ENCODE measurements at places on chromosomes 11 and 22. TPM values are rescaled to one million over a fixed set of nuclear protein-coding genes. Genes with fewer than 3 reads are reported as not detected.

Gene LDHAL6A
- total RNA-seq = not detected

- DNase-seq = peak; percentile 98
These were observed 133.3 kb downstream of the ATXN10 start for GRCh38 chr22:45804986-45805325.

Gene LGR4
- total RNA-seq = 28.5 TPM

DNA sequence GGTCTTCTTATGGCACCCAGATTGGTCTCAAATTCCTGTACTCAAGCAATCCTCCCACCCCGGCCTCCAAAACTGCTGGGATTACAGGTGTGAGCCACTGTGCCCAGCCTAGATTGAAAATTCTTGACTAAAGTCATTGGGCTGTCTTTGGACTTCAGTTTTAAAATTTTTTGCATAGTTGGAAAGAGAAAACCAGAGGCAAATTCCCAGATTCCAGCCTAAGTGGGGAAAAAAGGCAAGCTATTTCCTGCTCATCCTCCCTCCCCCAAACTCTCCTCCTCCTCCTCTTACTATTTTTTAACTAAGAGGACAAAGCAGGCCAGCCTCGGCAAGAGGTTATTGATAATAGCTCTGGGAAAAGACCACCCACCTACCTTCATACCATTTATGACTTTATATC, 78.6 kb upstream of the CLMP start:
- DNase-seq = no peak

Gene CSNK2A3
- total RNA-seq = 2.1 TPM

Gene IGLL5
- not detected for total RNA-seq

DNA sequence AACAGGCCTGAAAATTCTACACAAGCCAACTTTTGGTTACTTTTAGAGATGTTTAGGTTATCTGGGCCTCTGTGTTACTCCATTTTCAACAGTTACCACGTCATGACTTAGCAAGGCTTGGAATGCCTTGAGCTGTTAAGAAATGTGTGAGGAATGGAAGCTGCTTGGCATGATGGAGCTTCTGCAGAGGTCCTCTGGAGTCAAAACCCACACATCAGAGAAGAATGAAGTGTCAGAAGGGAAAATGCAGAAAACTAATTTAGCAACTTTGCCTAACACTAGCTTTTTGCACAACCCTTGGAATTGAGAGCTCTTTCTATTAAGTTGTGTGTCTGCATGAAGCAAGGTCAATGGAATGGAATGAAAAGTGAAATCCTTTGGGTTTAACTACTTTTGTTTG, 27.4 kb downstream of the FAT3 start:
- no peak for DNase-seq

DNA sequence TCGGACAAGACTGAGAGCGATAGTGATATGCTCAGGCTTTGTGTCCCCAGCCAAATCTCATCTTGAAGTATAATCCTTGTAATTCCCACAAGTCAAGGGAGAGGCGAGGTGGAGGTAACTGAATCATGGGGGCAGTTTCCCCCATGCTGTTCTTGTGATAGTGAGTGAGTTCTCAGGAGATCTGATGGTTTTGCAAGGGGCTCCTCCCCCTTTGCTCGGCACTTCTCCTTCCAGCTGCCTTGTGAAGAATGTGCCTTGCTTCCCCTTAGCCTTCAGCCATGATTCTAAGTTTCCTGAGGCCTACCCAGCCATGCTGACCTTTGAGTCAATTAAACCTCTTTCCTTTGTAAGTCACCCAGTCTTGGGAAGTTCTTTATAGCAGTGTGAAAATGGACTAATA, 7.5 kb upstream of the FOLR2 start:
- no peak for DNase-seq

- DNase-seq = no peak
These were observed 230.4 kb upstream of the MTNR1B start for GRCh38 chr11:92739041-92739440.

Gene TRIM3
- 10.6 TPM for total RNA-seq

- DNase-seq = no peak
These were observed 236.6 kb downstream of the GRIK4 start for GRCh38 chr11:120747850-120748814.

DNA sequence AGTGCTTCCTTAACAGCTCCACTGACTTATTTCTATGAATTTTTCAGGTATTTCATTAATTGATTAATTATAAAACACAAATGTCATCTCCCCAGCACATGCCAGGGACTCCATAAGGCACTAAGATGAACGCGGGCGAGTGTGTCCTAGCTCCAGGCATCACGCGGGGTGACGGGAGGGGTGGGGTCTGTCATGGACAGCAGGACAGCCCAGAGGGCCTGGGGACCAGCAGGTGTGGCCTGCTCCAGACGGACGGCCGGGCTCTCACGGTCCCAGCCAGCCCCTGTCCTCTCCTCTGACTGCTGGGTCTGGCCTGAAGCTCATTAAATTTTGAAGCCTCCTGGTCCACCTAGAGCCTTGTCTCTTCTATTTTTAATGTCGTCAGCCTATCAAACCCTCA, 531.1 kb downstream of the BRD1 start:
- no peak for DNase-seq

GRCh38 chr11:16403448-16403803, 47.1 kb upstream of the SOX6 start:
- no peak for DNase-seq

DNA sequence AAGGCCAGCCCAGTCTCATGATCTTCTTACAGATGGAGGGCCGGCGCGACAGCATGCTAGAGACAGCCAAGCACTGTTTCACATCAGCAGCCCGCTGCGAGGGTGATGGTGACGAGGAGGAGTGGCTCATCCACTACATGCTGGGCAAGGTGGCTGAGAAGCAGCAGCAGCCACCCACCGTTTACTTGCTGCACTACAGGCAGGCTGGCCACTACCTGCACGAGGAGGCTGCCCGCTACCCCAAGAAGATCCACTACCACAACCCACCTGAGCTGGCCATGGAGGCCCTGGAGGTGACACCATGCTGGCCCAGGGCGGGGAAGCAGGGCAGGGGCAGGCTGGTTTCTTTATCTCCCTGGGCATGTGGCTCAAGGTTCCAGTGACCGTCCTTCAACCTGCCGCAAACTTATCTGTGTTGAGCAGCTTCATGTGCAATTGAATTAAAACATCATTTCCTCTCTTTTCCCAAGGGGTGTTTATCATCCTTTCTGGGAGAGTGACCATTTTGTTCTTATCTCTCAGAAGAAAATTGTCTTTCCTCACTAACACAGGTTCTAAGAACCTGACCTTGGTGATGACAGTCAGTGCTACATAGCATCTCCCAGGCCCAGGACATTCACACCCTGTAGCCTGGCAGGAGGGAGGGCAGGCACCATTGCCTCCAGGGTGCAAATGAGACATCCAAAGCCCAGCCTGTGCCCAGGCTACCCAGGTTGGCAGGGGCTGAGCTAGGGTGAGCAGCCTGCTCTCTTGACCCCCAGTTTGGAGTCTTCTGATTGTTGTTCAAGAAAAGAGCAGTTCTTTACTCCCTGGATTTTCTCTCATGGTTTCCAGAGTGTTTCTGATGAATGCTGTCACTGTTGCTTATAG, 80.7 kb downstream of the CABIN1 start:
- no peak for DNase-seq

Gene EHF
- not detected for total RNA-seq
